ENCODE measurements at places on chromosomes 7 and 10. TPM values are rescaled to one million over a fixed set of nuclear protein-coding genes. Genes with fewer than 3 reads are reported as not detected.

GRCh38 chr10:108097258-108097657, 932.8 kb upstream of the SORCS1 start:
- DNase-seq = no peak

DNA sequence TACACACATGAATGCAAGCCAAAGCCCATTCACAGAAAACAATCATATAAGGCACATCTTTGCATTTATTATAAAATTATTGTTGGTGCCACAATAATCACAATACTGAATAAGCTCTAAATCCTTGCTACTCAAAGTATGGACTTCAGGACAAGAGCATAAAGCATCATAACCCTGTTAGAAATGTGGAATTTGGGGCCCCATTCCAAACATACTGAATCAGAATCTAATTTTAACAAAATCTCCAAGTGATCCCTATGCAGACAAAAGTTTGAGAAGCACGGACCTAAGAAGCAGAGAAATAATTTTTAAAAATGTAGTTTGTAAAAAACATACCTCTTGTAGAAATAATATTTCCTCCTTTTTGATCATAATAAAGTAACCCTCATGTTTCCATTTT, 199.2 kb downstream of the IMMP2L start:
- peak; percentile 46 for DNase-seq

DNA sequence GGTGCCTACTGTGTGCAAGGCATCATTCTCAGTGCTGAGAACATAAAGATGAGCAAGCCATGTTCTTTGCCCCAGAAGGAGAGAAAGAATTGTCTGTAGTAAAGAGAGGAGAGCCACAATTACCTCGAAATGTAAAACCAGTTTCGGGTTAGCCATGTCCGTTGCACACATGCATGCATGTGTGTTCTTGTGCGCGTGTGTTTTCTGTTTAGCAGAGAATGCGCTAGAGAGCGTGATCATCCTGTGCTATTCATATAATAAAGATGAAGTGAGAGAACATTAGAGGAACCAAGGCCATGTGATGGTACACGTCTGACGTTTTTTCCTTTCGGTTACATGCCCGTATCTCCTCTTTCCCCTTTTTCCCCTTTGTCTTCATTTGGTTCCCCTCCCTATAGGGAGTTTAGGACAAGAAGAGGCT, 158.2 kb downstream of the CELF2 start:
- peak; percentile 71 for DNase-seq

- DNase-seq = no peak
These were observed 81.4 kb upstream of the GJD4 start for GRCh38 chr10:35523670-35524225.

GRCh38 chr7:136069840-136070529, 92.8 kb upstream of the MTPN start:
- DNase-seq = no peak

- DNase-seq = no peak
These were observed 101.2 kb downstream of the PARD3 start for GRCh38 chr10:34713875-34714274.

GRCh38 chr7:50618281-50618680, 53.1 kb upstream of the DDC start:
- DNase-seq = no peak

DNA sequence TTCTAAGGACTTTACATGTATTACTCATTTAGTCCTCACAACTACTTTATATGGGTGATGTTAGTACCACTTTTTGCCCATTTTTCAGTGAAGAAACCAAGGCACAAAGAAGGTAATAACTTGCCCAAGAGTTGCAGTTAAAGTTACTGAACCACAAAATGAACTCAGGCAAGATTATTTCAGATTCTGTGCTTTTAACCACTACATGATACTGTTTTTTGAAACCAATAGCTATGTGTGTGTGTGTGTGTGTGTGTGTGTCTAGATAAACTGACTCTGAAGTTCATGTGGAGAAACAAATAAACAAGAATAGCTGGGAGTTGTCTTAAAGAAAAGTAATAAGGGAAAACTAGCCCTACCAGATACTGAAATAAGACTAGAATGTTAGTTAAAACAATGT, 60.8 kb upstream of the OIT3 start:
- DNase-seq = no peak

DNA sequence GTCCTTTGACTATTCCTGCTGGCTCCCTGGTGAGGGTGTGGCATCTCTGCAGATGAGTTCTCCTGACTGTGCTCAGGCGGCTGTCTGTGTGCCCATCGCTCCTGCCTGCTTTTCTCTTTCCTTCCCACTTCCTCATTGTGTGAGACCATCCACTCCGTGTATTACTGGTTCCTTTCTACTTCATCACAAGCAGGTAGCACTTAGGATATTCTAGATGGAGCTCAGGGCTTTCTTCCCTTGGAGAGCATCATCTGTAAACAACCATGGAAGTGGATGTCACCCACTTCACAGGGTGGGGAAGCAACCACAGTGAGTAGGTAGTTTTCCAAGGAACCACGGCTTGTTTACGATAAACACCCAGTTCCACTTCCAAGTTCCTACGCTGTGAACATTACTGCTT, 15.7 kb downstream of the DNAJB6 start:
- DNase-seq = no peak

DNA sequence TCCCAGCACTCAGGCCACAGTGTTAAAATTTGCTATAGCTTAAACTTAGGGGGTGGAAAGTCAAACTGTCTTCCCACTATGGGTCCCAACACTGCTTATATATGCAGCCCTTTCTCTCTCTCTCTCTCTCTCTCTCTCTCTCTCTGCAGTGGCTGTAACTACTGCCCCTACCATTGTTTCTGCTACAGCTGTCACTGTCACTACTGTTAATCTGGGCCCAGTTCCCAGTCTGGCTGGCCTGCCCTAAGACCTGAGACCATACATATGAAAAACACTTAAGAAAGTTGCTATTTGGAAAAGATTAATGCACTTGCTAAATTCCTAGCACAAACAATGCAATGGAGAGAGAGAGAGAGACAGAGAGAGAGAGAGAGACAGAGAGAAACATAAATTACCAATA, 78.6 kb downstream of the THSD7A start:
- peak; percentile 78 for DNase-seq

GRCh38 chr10:109931163-109931562, 7.9 kb upstream of the XPNPEP1 start:
- DNase-seq = no peak

GRCh38 chr10:82234173-82234572, 359.2 kb downstream of the NRG3 start:
- no peak for DNase-seq

GRCh38 chr7:25541094-25541821, 313.0 kb upstream of the NPVF start:
- no peak for DNase-seq

GRCh38 chr10:129093641-129094040, 373.4 kb upstream of the MGMT start:
- no peak for DNase-seq

DNA sequence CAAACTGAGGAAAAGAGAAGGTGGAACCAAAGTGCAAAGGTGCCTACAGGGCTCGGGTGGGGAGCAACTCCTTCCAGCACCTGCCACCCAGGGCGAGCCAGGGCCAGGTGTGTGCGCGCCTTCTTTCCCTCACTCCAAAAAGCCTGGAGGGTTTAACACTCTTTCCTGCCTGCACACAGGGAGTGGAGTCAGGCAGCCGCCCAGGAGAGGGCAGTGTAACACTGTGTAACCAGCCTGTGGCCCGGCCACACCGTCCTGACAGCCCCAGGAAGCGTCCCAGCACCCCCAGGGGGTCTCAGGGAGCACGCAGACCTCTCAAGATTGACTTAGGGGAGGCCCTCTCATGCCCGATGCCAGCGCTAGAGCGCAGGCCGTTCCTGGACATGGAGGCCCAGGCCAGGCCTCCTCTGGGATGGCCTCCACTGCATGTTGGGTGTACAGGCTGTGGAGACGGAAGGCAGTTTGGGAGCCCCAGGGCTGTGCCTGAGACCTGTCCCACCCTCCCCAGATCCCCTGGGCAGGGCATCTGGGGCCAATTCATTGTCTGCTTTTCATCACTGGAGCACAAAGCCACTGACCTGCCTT, 13.4 kb downstream of the BRI3 start:
- DNase-seq = no peak

DNA sequence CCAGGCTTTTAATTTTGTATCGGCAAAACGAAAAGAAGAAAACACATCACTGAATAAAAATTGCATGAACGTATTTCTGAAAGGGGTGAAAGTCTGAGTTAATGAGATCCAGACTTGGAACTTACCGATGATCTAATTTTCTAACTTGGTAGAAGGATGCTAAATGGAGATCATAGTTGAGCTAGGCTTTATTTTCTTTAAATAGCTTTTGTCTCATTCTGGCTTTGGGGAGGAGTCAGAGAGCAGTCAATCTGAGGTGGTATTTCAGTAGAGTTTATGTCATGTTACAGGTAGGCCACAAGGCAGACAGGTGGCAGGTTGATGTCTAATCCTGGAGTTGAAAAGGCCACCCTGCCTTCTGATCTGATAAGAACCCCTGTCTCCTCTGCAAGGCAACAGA, 161.9 kb downstream of the KIAA1217 start:
- DNase-seq = peak; percentile 42

GRCh38 chr10:108250936-108251620, 1086.6 kb upstream of the SORCS1 start:
- DNase-seq = no peak

DNA sequence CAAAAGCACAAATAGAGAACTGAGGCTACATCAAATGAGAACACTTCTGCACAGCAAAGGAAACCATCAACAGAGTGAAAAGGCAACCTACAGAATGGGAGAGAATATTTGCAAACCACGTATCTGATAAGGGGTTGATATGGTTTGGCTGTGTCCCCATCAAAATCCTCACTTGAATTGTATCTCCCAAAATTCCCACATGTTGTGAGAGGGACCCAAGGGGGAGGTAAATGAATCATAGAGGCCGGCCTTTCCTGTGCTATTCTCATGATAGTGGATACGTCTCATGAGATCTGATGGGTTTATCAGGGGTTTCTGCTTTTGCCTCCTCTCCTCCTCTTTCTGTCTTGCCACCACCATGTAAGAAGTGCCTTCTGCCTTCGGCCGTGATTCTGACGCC, 120.6 kb upstream of the FRMD4A start:
- DNase-seq = no peak

The CRPPA gene
- total RNA-seq = 6.6 TPM

The PFKFB3 gene
- 11.0 TPM for total RNA-seq

The ODAD2 gene
- 1.5 TPM for total RNA-seq

The ATE1 gene
- total RNA-seq = 29.4 TPM

The PRSS37 gene
- total RNA-seq = not detected

The ADAM22 gene
- total RNA-seq = 15.3 TPM

The DOCK1 gene
- total RNA-seq = 43.5 TPM

The MAP3K8 gene
- total RNA-seq = 4.1 TPM

The SH2D4B gene
- 0.04 TPM for total RNA-seq

The LFNG gene
- total RNA-seq = 19.2 TPM

Data from muscle of leg (tissue), 16 donors.